ENCODE measurements at places on chromosomes 1 and 21.

DNA sequence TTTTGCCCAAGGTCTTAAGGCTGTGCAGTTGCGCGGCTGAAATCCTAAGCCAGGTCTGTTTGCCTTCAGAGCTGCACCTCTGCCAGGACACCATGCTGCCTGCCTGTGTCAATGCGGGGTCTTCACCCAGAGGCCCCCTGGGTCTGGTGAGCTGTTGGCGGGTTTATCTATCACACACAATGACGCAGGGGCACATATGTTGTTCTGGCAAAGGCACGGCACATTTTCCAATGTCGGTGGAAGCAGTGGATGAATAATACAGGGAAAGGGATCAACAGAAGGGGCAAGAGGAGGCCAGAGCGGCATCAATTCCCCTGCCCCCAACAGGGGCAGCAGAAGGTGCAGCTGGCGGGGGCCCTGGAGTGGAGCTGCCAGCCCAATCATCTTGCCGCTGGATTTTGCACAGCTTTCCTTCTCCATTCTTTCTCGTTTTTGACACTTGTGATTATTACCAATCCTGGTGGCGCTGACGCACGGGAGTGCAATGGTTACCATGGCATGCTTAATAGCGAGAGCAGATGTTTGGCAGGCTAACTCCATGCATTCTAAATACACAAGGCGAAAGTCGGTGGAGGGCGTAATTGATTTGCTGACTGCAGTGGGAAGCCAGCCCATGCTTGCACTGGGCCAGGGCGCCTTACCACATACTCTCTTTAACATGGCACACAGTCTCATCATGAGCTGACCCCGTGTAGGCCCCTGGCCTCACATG lies 45.8 kb upstream of the CYP2J2 start:
- DNase-seq = no peak

GRCh38 chr1:214446772-214447556 lies 104.4 kb downstream of the PTPN14 start:
- no peak for DNase-seq

- DNase-seq = no peak
Measured at GRCh38 chr1:153679337-153680119, 1.0 kb downstream of the NPR1 start.

- no peak for DNase-seq
Measured at GRCh38 chr21:46008893-46009621, 27.5 kb downstream of the COL6A1 start.

DNA sequence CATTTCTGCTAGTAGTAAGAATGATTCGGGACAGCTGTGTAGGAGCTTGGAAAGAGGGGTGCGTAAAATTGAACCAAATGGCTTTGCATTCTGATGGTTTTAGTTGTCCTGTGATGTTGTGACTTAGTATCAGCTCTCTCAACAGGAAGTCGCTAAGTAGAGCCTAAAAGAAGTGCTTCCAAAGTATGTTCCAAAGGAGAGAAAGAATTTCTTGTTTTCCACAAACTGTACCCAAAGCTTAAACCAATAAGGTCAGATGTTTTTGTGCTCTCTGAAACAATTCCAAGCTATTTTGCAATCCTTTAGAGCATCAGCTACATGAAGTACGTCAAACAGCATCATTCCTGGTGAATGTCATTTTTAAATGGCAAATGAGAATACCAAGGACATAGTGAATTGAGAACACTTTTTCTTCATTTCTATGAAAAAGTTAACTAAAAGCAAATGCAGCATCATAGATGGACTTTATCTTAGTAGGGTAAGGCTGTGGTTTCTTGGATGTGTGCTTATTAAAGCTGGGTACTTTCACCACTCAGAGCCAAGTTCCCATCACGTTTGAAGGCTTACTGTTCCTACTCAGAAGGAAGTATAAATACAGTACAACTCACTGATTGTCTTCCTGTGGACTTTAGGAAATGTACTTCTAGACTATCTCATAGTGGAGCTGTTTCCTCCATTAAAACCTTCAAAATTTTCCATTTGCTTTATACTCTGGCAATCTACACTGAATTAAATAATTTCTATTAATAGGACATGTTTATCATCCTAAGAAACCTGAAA lies 148.6 kb downstream of the C1orf21 start:
- no peak for DNase-seq

- DNase-seq = no peak
Measured at GRCh38 chr1:39849203-39849602, 34.1 kb downstream of the TRIT1 start.

DNA sequence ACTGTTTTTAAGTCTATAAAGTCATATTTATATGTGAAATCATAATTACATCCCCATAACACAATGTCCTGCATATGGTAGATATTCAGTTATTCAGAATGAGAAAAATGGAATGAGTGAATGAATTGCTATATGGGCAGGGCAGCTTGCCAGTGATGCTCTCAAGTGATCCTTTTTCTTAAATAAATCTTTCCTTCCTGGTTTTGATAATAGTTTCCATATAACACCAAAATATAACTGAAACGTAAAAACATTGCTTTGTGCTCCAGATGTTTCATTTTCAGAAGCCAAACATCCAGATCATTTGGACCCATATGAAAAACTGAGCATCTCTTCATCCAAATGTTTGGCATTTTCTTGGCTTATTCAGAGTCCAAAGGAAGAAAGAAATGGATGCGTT lies 30.2 kb upstream of the RGS8 start:
- DNase-seq = no peak

GRCh38 chr1:201752333-201752732 lies 76.6 kb upstream of the IPO9 start:
- DNase-seq = no peak

DNA sequence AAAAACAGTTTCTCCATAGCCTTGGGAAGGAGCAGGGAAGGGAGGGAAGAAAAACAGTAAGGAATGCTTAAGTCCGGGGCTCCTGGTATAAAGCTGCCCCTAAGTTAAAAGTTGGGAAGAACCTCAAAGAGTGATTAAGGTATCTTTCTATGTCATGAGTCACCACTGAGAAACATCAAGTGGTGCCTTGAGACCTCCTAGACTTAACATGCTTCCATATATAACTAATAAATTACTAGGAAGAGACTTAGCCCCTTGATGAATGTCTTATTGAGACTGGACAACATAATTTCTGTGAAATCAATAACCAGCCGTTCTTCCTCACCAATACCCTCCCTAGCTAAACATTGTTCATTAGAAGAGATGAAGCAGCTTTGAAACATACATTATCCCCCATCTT lies 121.8 kb upstream of the SLC44A3 start:
- no peak for DNase-seq

- DNase-seq = no peak
Measured at GRCh38 chr1:98964198-98964597, 40.5 kb downstream of the PLPPR5 start.

GRCh38 chr1:246216906-246217305 lies 290.2 kb downstream of the SMYD3 start:
- no peak for DNase-seq

DNA sequence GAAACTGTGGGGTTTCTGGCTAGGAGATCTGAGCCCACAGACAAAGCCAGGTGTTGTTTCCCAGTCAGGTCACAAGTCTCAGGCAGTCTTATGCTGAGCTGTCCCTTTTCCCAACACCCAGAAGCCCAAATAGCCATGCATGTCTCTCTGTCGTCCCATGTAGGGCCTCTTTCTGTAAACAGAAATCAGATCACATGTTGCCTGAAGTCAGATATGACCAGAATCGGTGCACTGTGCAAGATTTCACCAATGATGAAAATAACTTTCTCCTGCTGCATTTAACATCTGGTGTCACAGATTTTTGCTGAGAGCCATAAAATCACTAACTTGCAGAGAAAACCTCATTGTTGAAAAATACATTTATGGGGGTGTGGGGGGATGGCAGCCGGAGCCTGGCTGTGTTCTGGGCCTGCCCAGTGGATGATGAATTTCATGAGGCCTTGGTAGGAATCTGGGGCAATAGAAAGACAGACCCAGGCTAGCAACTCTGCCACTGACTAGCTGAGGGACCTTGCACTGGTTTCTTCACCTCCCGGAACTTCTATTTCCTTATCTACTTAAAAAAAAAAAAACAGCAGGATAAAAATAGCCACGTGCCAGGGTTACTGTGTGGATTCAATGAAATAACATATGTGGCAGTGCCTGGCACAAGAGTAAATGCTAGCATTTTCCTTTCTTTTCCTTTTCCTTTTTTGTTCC lies 158.8 kb upstream of the NFIA start:
- no peak for DNase-seq

DNA sequence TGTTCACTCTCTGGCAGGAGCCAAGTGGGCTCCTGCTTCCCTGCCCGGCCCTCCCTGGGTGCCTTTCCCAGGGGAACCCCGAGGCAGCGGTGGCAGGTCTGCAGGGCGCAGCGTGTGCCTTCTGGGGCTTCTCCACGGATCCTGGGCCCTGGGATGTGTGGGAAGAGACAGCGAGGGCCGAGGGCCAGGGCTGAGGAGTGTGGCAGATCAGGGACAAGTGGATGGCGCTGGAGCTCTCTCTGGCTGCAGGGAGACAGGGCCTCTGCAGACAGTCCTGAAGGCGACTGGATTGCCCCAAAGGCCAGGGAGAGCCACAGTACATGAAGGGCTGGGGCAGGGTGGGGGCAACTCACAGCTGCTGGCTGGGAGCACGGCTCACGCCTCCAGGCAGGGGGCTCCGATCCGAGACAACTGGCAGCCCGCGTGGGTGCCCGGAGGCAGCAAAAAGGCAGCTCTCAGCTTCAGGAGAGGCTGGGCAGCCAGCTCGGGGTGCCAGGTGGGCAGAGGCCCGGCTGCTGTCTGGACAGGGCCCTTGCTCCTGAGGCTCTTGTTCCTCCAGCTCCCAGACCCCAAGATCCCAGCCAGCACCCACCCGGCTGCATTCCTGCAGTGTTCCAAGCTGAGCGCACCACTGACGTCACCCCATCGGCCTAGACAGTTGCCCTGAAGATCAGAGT lies 16.0 kb downstream of the MORN1 start:
- no peak for DNase-seq

DNA sequence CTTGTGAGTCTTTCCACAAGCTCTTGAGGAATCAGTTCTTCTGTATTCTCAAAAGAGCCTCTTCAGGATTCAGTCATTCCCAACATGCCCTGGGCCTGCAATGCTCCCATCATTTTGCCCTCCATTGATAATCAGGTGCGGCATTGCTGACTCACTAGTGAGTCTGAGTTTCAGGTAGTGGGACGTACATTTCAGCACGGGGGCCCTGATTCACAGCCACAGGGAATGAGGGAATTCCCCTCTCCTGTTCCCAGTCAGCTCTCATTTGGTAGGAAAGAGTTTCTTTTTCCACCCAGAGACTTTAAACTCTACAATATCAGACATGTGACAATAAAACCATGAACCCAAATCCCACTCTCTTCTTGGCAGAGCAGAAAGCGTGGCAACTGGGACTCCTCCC lies 3.7 kb upstream of the IRF6 start:
- DNase-seq = no peak

- peak; percentile 46 for DNase-seq
Measured at GRCh38 chr1:205711105-205712048, 31.1 kb upstream of the SLC45A3 start.

DNA sequence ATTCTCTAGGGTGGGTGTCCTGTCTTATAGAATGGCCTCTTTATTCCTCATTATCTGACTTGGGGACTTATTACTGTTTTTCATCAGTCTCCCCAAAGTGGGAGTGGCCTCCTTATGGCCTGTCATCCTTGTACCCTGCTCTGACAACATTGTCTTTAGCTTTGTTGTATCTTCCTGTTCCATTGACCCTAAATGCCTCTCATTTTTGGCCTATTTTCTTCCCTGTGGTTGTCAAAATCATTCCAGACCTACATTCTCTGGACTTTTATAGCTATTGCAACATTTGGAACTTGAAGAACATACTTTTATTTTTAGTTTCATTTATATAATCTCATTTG lies 9.7 kb downstream of the SFT2D2 start:
- no peak for DNase-seq

DNA sequence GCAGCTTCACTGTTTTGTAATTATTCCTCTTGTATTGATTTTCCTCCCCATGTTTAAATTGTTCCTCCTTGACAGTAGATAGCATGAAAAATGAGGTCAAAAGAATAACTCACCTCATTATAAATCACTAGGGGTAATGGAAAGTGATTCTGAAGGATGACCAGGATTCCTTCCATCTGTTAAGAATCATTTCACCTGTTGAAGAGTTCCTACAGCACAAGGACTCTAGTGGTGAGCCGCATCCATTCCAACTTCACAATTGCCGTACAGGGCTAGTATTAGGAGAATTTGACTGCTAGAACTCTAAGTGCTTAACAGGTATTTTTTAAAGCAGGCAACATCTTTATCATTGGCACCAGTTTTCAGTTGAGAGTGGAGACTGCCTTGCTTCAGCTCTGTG lies 13.7 kb downstream of the PPP1R12B start:
- DNase-seq = no peak

GRCh38 chr1:164515711-164516331 lies 43.2 kb upstream of the PBX1 start:
- DNase-seq = no peak

- peak; percentile 46 for DNase-seq
Measured at GRCh38 chr1:212814537-212815334, 23.0 kb downstream of the TATDN3 start.

DNA sequence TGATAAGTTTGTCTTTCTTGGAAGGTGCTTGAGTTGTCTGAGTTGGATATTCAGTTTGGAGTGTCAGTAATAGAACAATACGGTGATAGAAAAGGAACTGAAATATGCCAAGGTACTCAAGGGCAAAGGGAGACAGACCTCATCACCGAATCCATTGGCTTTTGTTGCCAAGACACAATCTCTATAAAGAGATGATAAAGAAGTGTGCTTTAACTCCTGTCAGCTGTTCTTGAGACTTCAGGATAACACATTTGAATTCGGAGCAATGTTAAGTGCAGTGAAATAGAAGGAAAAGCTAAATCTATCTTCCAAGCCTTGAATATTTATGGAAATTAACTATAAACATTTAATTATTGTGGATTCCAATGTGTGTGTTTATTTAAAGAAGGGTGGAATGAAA lies 194.7 kb downstream of the DISC1 start:
- DNase-seq = no peak

DNA sequence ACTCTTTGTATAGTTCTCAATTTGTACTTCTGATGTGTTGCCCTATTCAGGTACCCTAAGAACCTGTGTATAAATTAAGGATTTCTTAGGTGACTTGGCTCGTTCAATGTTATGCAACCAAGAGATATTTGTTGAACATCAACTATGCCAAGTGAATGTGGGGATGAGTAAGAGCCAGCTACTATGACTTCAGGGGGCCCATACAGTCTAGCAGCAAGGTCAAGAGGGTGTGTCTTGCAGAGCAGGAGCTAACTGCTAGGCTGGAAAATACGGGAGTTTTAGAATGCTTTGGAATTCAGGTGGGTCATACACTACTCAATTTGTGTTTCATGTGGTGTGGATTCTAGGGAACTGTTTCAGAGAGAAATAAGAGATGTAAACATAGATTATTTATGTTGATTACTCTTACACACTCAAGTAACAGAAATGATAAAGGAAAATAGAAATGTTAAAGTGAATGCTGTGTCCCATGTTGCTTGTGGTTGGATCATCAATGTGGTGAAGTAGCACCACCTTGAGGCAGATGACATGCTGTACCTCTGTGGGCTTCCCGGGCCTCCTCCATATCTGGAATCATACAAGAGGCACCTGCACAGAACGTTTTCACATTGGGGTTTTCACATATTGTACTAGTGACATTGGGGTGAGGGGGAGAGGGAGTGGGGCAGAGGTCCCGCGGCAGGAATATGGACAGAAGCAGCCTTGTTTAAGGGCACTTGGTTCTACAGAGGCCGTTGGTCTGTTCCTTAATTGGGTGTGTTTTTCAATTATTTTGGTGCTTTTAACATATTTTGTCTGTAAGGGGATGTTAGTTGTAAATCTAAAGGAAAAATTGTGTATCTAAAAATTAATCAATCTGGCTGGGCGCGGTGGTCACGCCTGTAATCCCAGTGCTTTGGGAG lies 12.4 kb downstream of the ARPC5 start:
- DNase-seq = no peak

- no peak for DNase-seq
Measured at GRCh38 chr1:203264052-203264501, 34.6 kb upstream of the CHIT1 start.

All from NCI-H1930 (cell line).